ENCODE measurements at places on chromosomes 5 and 9.

DNA sequence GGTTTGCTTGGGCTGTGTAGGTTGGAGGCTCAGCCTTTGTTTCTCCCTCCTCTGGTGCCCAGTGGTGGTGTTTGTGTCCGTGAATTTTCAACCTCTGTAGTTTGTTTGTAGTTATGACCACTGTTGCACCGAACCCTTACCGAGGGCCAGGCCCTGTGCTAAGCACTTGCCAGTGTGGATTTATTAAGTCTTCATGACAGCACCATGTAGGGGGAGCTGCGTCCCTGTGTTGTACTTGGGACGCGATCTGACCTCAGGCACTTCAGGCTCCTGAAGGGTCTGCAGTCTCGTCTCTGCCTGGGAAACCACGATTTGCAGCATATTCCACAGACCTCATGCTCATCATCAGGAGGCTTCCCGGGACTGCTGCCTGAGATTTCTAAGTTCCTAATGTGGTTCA is 12.8 kb downstream of the TENT4A start:
- no peak for DNase-seq

DNA sequence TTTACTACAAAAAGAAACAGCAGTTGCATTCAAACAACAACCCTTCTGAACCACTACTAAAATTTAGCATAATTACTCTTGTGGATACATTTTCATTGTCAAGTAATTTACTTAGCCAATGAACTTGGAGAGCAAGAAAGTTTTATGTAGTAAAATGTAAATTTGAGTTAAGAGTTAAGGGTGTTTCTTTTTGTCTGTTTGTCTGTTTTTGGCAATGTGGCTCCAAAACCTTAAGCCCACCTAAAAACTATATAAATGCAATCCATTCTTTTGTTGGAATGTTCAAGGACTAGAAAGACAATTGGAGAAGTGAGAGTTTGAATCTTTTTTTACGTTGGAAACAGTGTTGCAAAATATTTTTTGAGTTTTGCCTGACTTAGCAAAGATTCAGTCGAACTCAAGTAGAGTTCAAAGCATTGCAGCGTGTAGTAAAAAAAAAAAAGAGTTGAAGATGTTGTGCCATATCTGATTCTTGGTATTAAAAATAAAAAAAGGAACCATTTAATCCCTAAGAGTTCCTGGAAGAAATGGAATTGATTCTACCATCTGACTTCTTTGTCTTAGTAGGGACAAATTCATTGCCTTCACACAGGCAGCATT is 867 bp downstream of the SYK start:
- DNase-seq: no peak

DNA sequence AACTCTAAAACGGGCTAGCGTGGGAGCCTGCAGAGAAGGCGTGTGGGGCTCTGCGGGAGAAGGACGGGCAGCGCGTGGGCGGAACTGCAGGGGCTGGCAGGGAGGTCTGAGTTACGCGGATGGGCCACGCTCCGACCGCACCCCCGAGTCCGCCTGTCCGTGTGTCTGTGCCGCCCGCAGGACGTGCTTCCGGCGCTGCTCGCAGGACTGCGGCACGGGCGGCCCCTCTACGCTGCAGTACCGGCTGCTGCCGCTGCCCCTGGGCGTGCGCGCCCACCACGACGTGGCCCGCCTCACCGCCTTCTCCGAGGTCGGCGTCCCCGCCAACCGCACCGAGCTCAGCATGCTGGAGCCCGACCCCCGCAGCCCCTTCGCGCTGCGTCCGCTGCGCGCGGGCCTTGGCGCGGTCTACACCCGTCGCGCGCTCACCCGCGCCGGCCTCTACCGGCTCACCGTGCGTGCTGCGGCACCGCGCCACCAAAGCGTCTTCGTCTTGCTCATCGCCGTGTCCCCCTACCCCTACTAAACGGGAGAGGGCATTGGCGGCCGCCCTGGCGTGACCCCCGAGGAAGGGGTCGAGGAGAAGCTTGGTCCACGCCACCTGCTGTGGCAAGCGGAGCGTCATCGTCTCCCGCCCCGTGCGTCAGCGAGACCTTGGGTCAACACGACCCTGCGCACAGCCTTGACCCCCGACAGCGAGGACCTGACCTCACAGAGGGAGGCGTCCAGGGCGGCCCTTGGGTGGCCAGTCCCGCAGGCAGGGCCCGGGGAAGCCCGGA is 11.4 kb upstream of the ASS1 start:
- DNase-seq: no peak

- no peak for DNase-seq
These were observed 9.2 kb upstream of the SLC12A7 start for GRCh38 chr5:1121044-1121443.

- DNase-seq: no peak
These were observed 162.5 kb downstream of the IRX2 start for GRCh38 chr5:2588850-2589501.

DNA sequence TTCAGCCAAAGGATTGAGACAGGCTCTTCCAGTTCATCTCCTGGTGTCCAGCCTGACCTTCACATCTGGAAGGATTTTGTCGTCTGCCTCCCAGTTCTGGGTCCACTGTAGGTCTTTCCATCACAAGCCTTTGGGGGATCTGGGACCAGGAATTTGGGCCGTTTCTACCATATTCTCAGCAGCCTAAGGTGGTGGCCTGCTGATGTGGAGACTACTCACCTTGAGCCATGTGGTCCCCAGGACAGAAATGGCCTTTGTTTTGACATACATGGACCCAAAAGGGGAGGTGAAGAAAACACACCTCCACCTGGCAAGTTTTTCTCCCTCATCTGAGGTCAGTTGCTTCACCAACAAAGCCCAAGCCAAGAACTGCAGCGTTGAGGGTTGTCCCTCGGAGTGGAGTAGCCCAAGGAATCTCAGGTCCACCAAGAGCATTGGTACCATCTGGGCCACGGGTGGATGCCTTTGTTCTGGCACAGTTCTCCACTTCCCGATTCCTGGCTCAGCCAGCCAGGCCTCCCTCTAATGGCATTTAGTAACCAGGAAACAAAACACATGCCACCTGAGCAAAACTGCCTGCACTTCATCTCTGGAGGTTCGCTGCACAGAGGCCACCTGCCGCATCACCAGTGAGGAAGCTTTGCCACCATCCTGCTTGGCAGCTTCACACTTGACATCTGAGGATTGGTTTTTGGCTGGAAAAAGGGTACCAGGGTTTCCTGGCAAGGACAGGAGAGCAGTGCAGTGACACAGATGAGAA is 24.7 kb downstream of the AMBP start:
- no peak for DNase-seq

DNA sequence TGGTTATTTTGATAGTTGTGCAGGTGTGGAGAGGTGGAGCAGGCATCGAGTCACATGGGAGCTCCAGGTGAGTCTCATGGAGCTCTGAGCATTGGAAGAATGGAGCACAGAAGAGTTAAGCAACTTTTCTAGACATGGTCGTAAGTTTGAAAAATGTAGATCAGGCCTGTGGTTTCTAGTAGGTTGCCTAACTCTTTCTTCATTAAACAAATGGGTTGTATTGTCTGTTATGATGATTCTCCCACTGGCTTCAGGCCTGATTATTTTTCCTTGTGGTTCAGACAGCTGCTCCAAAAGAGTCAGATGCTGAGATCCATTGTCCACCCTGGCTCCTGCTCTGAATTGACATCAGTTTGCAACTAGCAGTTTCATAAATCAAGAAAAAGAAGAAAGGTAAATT is 80.3 kb upstream of the RPS23 start:
- no peak for DNase-seq

DNA sequence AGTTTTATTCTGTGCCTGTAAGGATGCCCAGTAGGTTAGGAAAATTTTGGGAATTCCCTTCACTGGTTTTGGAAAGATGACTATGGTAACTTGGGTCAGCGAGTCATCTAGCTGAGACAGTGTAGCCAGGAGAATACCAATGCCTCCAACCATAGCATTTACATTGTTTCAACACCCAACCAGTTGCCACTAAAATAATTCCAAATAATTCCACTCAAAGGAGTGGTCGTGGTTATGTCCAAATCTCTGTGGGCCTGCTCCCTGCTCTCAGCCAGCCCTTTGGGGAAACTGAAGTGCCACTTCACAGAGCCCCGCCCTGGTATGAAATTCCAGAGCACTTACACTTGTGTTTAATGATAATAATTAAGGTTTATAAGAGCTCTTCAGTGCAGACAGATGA is 310.5 kb downstream of the PLK2 start:
- peak; percentile 71 for DNase-seq

DNA sequence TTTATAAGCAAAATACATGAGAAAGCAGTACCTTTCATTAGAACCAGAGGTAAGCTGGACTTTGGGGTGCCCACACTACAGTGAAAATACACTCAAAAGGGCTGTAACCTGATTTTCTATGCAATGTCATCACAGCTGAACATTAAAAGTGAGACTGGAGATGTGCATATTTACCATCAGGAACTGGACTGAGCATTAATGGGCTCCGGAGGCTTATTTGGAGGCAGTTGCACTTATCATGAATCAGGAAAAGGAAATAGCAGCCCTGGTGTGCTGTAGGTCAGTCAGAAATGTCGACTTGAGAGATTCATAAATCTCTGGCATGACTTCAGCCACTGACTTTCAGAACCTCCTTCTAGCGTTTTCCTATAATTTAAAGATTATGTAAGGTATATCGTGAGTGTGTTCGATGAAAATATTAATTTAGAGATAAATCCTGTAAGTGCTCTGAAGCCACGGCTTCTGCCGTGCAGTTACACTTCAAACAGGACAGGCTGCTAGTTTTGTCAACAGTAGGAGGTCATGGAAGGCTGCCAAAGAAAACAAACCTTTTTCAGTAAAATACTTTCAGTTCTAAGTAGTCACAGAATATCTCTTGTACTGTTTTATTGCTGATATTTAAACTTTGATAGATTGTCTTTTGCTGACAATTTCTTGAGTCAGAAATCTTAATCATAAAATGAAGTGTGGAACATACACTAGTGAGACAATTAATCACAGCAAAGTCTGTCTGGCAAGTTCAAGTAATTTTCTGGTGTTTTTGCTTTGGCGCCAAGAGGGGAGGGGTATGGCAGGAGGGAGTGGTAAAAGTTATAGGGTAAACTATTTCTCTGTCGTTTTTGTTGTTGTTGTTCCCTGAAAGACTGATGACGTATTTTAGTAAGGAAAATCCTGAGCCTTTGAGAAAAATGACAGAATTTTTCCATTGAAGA is 939.7 kb downstream of the NR2F1-AS1 start:
- DNase-seq: peak; percentile 35

DNA sequence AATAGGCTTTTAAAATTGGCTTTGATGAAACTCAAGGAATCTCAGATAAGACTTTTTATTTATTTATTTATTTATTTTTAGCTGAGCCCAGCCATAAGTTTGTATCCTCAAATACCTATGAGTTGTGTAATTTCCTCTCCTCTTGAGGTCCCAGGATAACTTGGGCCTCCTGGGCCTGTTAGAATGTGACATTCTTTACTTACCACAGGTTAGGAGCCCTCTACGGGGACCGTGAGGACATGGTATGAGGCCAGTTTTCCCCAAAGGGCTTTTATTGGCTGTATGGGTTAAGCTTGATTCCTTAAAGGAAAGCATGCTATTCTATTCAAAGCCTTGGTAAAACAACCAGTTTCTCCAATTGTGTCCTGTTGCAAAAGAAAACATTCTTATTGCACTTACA is 16.9 kb downstream of the SHISAL2B start:
- no peak for DNase-seq

- DNase-seq: peak; percentile 37
These were observed 43.8 kb downstream of the WDR36 start for GRCh38 chr5:111135946-111136345.

- DNase-seq: peak; percentile 21
These were observed 60.4 kb upstream of the TMED7 start for GRCh38 chr5:115686051-115686737.

DNA sequence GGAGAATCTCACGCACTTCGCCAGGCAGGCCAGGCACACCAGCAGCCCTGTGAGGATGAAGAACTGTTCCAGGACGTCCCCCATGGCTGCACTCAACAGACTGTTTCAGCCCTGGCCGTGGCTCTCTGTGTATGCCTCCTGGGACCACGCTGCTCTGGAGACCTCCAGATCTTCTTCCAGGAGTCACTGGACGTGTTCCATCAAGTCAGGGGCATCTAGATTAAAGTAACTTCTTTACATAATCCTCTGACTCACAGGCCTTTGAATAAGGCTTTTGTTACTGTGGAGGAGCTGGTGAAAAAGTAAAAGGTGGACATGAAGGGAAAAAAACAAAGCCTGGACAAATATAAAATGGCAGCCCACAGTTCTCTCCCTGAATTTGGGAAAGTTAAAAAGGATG is at the start of gene HSD17B3:
Gene HSD17B3 (minus strand): TSS at position 156 of the 400 bp plus-strand sequence. CDS start 72 bp downstream, at position 84.
- no peak for DNase-seq

DNA sequence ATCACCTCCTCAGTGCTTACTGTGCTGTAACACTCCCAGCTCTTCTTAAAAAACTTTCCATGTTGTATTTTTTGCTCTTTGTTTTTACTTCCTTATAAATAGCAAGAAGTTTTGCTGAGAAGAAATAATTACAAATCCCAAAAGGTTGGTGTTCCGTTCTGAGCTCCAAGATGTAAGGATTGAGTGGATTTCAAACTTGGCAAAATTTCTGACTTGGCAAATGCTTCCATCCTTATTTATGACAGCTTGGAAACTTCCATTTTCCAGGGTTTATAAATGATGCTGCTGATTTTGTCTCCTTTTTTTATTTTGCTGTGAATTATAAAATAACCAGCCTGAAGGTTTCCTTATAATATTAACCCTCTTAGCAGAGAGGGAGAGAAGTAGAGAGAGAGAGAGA is 151.9 kb downstream of the NTRK2 start:
- DNase-seq: no peak

- no peak for DNase-seq
These were observed 190.1 kb downstream of the ACTL7B start for GRCh38 chr9:108665521-108666239.

DNA sequence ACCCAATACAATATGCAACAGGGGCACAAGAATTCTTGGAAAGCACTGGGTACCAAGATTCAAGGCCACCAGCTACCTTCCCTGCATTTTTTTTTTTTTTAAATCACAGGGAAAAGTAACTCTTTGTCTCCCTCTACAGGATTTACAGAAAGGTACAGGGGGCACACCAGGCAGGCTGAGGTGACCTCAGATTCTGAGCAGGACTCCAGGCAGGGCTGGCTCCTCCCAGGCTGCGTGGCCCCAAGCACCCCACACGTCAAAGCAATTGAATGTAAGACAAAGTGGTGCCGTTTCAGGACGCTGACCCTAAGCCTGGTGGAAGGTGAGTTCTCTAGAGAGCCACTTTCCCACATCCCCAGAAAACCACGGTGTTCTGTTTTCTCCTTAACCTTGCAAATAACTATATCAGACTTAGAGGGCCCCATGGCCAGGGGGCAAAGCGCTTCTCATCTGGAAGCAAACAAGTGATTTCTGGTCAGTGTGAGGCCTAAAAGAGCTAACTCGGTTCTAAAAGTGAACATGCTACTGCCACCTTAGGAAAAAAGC is 222.6 kb downstream of the ROR2 start:
- DNase-seq: no peak

DNA sequence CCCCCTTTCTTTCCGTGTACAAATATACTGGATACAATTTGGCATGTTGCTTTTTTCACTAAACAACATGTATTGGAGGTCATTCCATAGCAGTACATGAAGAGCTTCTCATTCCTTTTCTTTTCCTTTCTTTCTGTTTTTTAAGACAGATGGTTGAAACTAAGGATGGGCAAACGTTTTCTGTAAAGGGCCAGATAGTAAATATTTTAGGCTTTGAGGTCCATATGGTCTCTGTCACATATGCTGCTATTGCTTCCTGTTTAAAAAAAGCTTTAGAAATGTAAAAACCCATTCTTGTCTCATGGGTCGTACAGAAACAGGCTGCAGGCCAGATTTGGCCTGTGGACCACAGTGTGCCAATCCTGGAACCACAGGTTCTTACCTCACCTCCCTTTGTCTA is 160.1 kb downstream of the ACER2 start:
- no peak for DNase-seq

- DNase-seq: no peak
These were observed 502 bp upstream of the CERCAM start for GRCh38 chr9:128420060-128420650.
